ENCODE measurements at places on chromosomes 3 and 15.

DNA sequence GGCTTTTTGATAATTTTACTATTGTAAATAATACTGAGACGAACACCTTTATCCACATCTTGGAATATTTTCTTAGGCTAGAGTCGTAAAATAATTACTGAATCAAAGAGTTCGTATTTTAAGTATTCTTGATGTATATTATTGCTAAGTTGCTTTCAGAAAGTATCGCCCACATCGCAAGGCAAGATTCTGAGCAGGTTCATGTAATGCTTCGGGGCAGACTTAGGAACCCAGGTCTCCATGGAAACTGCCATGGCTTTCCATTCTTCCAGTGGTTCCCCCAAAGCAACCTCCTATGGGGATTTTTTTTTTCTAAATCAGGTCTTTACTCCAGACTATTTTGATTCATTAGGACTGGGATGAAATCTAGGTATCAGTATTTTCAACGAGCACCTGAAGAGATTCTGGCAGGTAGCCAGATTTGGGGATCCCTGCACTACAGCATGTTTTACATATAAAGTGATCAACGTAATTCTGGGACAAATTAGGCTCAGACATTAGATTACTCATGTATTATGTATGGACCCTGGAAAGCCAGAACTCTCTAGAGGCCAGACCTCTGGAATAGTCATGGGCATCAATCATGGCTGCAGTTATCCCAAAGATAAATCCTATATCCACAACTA is 86.5 kb downstream of the B3GNT5 start:
- no peak for DNase-seq

- no peak for DNase-seq
These were observed 2.1 kb downstream of the SFMBT1 start for GRCh38 chr3:53043738-53044137.

DNA sequence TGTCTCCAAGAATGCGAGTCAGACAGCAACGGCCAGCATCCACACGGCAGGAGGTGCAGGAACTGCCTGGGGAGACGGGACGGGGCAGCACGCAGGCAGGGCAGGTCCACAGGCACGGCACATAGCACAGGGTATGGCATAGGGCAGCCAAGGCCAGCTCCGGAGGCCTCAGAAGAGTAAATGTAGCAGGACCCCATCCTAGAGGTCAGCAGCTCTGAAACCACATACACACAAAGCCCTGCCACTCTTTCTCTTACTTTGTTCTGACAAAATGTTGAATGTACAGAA is 26.9 kb downstream of the ZXDC start:
- no peak for DNase-seq

DNA sequence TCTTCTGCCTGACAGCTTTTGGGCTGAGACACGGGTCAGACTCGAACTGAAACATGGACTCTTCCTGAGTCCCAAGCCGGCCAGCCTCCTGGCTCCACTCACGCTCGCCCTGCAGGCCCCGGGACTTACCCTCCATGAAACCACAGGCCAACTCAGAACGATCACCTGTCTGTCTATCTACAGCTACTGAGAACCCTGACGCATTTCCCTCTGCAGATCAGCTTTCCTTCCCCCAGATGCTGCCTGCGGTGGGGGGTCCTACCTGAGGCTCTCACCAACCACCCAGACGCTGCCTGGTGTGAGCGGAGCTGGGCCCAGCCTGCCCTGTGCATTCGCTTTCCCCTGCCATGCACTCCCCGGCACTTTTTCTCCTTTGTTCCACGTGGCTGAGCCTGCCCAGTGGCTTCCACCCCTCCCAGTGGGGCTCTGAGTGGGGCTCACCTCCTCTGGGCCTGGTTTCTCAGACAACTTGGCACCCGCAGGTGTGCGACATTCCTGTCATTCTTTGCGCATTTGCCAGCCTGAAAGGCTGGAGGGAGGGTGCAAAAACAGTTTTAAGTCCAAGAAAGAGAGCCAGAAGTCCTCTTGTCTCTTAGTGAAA is 60.2 kb downstream of the PLXNA1 start:
- DNase-seq: peak; percentile 42

All from SW480 (cell line).